Neural progenitor cell (in vitro differentiated cells): ENCODE measurements at places on chromosomes 1 and 21. TPM values are rescaled to one million over a fixed set of nuclear protein-coding genes. Genes with fewer than 3 reads are reported as not detected.

ST6GALNAC5 gene
- 30.7 and 35.9 TPM in 2 replicates for total RNA-seq

WNT4 gene
- total RNA-seq, result 0.03 TPM in 1 of 2 replicates, not detected in the other

OR2L5 gene
- not detected in 2 replicates for total RNA-seq

OR14K1 gene
- not detected in 2 replicates for total RNA-seq

LRRC7 gene
- total RNA-seq, result 0.25 TPM in 1 of 2 replicates, not detected in the other

BEND5 gene
- total RNA-seq, result 15.9 and 17.6 TPM in 2 replicates

NBPF15 gene
- total RNA-seq, result 14.6 and 19.5 TPM in 2 replicates

UQCRHL gene
- total RNA-seq, result 2.8 and 4.8 TPM in 2 replicates

GRCh38 chr1:114130846-114131525, 22.7 kb downstream of the SYT6 start:
- peak; percentile 42 for DNase-seq

DNA sequence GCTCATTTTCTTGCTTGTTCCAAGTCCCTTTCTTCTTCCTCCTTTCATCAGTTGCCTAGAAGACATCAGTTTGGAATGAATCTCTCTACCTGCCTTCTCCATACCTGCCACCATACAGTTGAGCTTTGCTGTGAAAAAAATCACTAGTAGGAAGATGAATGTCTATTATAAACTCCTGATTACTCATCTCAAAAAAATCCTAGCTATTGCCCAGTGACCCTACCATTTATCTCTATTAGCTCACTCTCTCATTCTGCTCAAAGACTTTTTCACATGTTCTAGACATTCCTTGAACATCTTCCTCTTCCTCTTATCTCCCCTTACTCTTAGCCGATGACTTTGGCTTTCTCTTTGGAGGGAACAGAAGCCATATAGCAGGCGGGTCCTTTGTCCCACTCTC, 49.7 kb upstream of the HMGB4 start:
- no peak for DNase-seq

GRCh38 chr1:14986168-14986567, 167.4 kb upstream of the TMEM51 start:
- DNase-seq, result no peak
